Body of pancreas (tissue), 4 donors: ENCODE measurements at places on chromosomes 2 and 18.
A peak's percentile ranks its signal among the peaks of the same experiment; 100 is the strongest.

DNA sequence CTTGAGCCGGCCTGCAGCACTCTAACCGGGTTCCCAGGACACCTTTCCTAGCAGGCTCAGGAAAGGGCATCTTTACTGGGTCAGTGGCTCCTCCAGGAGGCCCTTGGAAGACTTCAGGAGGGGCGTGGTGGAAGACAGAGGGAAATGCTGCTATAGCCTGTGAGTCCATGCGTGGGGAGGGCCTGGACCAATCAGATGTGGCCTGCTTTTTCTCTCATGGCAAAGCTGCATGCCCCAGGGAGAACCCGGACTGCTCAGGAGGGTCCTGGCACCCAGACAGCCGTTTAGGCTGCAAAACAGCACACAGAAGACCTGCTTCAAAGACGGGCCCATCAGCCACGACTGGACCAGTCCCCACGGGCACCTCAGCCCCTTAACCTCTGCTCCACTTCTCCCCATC, 84.4 kb downstream of the EIPR1 start:
- no peak for DNase-seq

- DNase-seq = no peak
Measured at GRCh38 chr18:49472459-49472858, 12.0 kb upstream of the DYM start.

- no peak for DNase-seq
Measured at GRCh38 chr18:3663870-3664512, 214.0 kb downstream of the TGIF1 start.

DNA sequence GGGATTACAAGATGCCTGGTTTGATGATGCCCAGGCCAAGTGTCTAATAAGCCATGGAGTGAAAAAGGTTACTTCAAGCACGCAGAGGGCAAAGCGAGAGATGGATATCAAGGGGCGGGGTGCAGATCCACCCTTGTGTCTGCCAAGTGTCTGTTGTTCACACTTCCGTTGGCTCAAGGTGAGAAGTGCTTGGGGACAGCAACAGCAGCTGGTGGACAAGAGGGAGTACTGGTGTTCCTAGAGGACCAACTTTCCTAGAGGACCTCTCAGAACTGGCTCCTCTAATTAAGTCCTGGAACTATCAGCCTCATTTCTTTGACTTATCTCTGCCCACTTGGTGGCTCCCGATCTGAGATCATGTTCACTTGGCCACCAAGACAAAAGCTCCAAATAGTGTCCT, 299.1 kb downstream of the PRKCE start:
- no peak for DNase-seq

DNA sequence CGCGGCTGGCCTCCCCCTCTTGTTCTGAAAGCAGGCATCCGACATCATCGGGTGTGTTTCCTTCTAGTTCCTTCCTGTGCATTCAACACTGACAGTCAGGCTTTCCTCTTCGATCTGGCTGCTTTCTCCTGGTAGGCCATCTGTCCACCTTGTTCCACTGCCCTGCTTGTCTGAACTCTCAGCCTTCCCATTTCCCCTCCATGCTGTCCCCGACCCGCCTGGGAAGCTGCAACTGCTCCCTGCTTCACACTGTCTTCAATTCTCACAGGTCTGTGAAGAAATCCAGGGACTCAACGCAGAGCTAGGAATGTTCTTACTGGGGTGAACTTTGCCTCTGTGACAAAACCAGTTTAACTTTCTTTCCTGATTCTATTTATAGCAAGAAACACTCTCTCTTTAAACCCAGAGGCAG, 43.0 kb downstream of the KIF3C start:
- no peak for DNase-seq

- DNase-seq = no peak
Measured at GRCh38 chr2:150426315-150426714, 61.2 kb downstream of the RND3 start.

GRCh38 chr18:79680100-79680879, 687 bp downstream of the CTDP1 start:
- peak; percentile 64 for DNase-seq

GRCh38 chr2:206190111-206190510, 30.4 kb downstream of the EEF1B2 start:
- no peak for DNase-seq

- no peak for DNase-seq
Measured at GRCh38 chr2:144490017-144490416, 29.9 kb downstream of the ZEB2 start.

GRCh38 chr18:2776601-2777000, 70.2 kb upstream of the EMILIN2 start:
- no peak for DNase-seq

DNA sequence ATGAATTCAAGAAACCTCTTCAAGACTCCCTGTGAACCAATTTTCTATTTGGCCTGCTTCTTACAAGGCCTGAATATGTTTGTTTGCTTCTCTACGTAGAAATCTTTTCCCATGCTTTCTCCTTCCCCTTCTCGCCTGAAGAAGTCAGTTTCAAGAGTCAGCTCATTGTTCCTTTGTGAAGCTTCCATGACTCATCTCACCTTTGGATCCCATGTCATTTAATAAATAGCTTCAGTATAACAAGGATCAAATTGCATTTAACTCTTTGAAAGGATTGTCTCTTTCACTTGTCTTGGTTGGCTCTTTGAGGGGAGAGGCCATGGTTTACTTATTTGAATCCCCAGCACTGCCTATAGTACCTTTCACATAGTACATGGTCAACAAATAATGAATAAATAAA, 28.4 kb downstream of the CPS1 start:
- no peak for DNase-seq

GRCh38 chr2:86185517-86186212, 9.6 kb downstream of the IMMT start:
- DNase-seq = no peak

GRCh38 chr18:44025421-44025820, 655.3 kb upstream of the SETBP1 start:
- DNase-seq = no peak

DNA sequence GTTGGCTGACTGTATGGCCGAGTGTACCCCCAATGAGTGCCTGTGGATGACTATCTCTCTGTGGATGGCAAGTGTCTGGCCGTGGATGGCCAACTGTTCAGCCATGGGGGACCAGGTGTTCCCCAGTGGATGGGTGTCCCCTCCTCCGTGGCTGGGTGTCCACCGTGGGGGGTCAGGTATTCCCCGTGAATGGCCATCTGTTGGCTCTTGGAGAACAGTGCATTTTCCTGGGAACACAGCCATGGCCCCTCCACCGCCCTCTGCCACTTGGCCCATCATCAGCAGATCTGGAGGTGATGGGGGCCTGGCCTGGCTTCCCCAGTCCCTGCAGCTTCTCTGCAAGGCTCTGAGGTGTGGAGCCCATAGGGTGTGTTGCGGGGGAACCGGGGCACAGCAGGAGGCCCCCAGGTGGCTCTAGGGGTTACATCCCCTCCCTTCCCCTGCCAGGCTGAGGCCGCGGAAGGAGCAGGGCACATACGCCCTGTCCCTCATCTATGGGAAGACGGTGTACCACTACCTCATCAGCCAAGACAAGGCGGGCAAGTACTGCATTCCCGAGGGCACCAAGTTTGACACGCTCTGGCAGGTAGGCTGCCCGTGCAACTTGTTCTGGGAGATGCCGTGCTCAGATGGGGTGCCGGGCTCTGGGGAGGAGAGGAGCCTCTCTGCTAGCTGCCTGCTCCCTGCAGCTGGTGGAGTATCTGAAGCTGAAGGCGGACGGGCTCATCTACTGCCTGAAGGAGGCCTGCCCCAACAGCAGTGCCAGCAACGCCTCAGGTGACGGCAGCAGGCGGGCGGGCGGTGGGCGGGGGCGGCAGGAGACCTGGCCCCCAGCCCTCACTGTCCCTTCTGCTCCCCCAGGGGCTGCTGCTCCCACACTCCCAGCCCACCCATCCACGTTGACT, 19.3 kb downstream of the ZAP70 start:
- DNase-seq = no peak

GRCh38 chr2:101349893-101350662, 37.2 kb downstream of the CREG2 start:
- no peak for DNase-seq

GRCh38 chr2:181190711-181191110, 210.3 kb downstream of the UBE2E3 start:
- DNase-seq = no peak

DNA sequence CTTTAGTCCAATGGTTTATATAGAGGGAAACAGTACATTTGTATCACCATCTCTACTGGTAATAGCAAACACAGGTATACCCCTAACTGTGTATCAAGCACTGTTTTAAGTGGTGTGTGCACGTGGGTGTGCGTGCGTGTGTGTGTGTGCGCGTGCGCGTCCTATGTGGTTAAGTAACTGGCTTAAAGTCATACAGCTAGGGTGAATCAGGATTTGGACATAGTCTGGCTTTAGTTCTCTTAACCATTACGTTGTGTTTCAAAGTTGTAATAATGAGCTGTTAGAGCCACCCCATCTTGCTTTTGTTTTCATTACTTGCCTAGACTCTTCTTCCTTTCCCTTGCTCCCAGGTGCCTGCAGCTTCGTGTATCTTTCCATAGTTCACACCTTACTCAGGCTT, 2.1 kb downstream of the HADHB start:
- DNase-seq = no peak

- no peak for DNase-seq
Measured at GRCh38 chr2:37190290-37190689, 1.8 kb upstream of the SULT6B1 start.

DNA sequence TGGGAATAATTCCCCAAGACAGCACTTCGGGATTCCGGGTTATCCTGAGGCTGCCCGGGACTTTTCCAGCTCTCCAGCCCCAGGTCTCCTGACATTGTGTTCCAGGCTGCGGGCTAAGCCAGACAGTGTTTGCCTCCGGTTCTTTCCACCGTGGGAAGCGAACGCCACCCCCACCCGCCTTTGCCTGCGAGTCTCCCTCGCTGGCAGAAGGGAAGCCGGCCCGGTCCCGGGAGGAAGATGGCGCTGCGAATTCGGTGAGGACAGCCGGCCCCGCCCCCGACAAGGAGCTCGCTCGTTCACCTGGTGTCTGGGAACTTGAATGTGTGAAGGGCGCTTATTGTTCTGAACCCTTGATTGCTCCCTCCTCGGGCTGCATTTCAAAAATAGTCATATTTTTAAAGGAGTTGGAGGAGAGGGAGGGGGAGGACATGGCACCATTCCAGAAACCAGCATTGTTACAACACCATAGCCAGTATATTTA, 2.9 kb downstream of the LRATD1 start:
- DNase-seq = peak; percentile 84

DNA sequence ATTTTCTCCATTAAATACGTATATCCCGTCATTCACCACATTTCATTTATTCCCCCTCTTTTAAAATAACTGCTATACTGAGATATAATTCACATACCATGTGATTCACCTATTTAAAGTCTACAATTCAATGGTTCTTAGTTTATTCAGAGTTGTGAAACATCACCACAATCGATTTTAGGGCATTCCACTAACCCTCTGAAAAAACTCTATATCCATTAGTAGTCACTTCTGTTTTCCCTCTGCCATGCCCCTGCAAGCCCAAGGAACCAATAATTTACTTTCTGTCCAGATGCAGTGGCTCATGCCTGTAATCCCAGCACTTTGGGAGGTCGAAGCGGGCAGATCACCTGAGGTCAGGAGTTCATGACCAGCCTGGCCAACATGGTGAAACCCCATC, 95.5 kb upstream of the FZD5 start:
- DNase-seq = no peak

DNA sequence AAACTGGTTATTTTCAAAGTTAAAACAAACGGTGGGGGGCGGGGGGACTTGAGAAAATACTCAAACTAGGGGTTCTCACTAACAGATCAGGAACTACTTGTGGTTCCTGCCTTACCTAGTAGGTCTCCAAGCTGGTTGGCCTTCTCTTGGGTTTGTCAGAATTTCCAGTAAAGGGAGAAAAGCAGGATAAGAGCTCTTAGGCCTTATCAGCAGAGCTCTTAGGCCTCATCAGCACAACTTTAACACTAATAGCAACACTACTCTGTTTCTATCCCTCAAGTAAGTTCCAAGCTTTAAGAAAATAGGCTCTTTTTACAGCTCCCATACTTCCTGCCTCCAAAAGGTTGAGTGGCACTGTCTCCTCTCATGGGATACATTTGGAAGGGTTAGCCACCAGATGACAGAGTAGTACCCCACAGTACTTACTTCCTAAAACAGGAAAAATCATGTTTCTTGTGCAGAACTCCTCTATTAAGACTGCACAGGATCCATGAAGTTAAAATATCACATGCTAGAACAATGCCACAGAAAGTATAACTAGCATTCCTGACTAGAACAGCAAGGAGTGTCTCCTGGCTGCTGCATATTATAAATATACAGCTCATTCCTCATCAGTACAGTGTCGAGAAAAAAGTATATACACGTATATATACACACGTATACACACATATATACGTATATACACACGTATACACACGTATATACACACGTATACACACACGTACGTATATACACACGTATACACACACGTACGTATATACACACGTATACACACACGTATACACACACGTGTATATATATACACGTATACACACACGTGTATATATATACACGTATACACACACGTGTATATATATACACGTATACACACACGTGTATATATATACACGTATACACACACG, 6.1 kb downstream of the FBXO11 start:
- DNase-seq = no peak

DNA sequence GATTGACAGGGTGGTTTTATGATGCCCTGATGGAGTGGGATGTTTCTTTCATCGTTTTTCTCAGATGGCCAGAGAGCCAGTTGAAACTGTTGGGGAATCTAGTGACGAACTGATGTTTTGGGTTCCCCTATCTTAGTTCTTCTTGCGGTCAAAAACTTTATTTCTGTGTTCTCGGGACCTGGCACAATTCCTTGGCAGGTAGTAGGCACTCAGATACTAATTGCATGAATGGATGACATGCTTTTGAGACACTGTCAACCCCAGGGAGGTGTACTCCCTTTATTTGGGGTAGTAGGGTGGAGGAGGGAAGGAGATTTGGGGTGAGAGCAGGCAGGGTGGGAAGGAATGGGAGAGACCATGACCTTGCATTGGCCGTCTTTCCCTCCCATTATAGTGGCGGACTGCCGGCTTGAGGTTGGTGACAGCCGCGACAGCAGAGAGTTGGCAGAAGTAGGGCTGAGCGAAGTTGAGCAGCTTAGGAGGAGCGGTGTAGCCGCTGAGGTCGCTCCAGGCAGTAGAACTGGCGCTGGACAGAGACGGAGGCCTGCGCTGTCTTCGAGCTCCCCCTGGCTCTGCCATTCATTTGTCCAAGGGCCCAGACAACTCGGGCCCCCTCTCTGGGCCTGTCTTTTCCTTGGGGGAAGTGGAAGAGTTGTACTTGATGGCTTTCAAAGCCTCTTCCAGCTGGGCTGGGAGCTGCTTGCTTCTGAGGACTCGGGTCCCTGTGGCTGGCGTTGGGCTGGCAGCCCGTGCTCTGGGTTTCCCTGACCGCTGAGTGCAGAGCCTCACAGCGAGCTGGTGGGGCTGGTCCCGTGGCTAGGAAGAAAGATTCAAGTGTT, 2.6 kb downstream of the TET3 start:
- DNase-seq = peak; percentile 65

GRCh38 chr2:40240070-40240469, 211.8 kb downstream of the SLC8A1 start:
- peak; percentile 68 for DNase-seq

- no peak for DNase-seq
Measured at GRCh38 chr18:38606841-38607240, 1041.2 kb upstream of the CELF4 start.

- DNase-seq = no peak
Measured at GRCh38 chr2:23622466-23622865, 237.5 kb downstream of the KLHL29 start.

GRCh38 chr18:11872479-11873136, 21.4 kb downstream of the CHMP1B start:
- peak; percentile 68 for DNase-seq

GRCh38 chr2:96493072-96493471, 12.1 kb downstream of the NEURL3 start:
- DNase-seq = no peak
